ENCODE measurements at places on chromosomes 6 and 20. TPM values are rescaled to one million over a fixed set of nuclear protein-coding genes. Genes with fewer than 3 reads are reported as not detected.

CDH22 gene
- not detected for total RNA-seq

MEP1A gene
- total RNA-seq, result not detected

TASP1 gene
- total RNA-seq, result 11.5 TPM

KIF13A gene
- 86.8 TPM for total RNA-seq

LPA gene
- total RNA-seq, result not detected

BPI gene
- total RNA-seq, result not detected

KIF25 gene
- 0.32 TPM for total RNA-seq

TGM3 gene
- not detected for total RNA-seq

CNR1 gene
- not detected for total RNA-seq

ZSWIM3 gene
- 5.5 TPM for total RNA-seq

UST gene
- 29.4 TPM for total RNA-seq

LY6G6C gene
- total RNA-seq, result not detected

TPMT gene
- total RNA-seq, result 16.7 TPM

LTB gene
- not detected for total RNA-seq

LRRC73 gene
- 0.16 TPM for total RNA-seq

WDR46 gene
- total RNA-seq, result 68.6 TPM

PACRG gene
- 1.6 TPM for total RNA-seq

DLL1 gene
- total RNA-seq, result 0.32 TPM

COX7A2 gene
- total RNA-seq, result 246 TPM

GNMT gene
- total RNA-seq, result 0.16 TPM

TUBB2B gene
- 8.4 TPM for total RNA-seq

ID1 gene
- total RNA-seq, result 17.8 TPM
